ENCODE measurements at places on chromosomes 11 and 22.

GRCh38 chr11:105388006-105388405 is 221.9 kb upstream of the GRIA4 start:
- DNase-seq, result no peak

GRCh38 chr11:75663808-75664207 is 5.0 kb downstream of the MAP6 start:
- no peak for DNase-seq

DNA sequence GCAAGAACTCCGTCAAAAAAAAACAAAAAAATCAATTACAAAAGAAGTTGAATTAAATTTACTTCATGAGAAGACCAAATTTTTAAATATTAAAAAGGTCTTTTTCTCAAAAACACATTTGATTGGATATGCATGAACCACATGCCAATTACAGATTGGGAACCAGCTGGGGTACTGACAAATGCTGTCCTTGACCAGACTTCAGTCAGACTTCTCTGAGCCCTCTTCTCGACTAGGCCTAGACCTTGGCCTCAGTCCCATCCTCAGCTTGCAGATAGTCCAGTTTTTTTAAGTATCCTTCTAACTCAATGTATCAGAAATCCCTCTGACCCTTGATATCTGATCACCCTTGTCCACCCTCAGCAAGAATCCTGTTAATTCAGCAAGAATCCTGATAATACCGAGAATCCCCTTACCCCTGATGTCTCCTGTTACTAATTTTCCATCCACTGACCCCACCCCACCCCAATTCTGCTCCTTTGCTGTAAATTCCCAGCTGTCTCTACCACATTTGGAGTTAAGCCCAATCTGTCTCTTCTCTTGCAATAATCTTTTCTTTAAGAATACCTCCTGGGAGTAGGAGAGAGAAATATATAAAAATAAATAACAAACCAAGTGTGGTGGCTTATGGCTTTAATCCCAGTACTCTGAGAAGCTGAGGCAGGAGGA is 30.9 kb downstream of the OR4D9 start:
- no peak for DNase-seq

- no peak for DNase-seq
Measured at GRCh38 chr11:82815406-82815805, 81.7 kb upstream of the FAM181B start.

DNA sequence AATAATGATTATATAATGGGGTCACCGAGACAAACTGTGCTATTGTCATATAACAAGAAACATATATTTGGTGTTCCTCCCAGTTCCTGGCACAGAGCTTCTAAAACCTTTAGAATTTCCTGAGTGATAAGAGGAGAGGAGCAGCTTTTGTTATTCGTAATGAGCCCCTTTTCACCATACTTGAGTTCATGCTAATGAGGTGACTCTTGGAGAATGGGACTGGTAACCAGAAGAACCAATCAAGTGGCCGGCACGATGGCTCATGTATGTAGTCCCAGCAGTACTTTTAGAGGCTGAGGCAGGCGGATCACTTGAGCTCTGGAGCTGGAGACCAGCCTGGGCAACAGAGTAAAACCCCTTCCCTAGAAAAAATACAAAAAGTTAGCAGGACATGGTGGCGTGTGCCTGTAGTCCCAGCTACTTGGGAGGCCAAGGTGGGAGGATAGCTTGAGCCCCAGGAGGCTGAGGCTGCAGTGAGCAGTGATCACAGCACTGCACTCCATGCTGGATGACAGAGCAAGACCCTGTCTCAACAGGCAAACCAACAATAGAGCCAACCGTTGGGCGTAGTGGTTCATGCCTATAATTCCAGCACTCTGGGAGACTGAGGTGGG is 62.7 kb upstream of the FTH1 start:
- no peak for DNase-seq

DNA sequence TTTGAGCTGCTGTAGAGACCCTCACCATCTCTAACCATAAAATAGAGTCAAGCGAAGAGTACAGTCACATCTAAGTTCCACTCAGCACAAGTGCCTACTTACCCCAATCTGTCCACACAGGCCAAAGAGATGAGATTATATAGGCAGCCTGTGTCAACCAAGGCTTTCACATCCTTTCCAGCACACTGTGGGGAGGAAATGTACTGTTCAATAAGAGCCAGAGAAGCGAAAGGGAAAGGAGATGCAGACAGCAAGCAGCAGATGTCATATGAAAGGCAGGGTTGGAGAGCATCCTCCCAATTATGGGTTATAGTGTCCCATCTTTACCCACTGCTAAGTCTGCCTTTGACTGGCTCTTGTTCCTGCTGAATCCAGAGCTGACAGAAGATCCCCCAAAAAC is 16.4 kb downstream of the NRIP3 start:
- DNase-seq, result no peak

- peak; percentile 79 for DNase-seq
Measured at GRCh38 chr11:132126973-132127899, 756.8 kb downstream of the NTM start.

GRCh38 chr11:68798221-68798813 is 43.4 kb downstream of the CPT1A start:
- DNase-seq, result no peak

GRCh38 chr11:61967924-61968757 is 707 bp upstream of the FTH1 start:
- DNase-seq, result no peak

DNA sequence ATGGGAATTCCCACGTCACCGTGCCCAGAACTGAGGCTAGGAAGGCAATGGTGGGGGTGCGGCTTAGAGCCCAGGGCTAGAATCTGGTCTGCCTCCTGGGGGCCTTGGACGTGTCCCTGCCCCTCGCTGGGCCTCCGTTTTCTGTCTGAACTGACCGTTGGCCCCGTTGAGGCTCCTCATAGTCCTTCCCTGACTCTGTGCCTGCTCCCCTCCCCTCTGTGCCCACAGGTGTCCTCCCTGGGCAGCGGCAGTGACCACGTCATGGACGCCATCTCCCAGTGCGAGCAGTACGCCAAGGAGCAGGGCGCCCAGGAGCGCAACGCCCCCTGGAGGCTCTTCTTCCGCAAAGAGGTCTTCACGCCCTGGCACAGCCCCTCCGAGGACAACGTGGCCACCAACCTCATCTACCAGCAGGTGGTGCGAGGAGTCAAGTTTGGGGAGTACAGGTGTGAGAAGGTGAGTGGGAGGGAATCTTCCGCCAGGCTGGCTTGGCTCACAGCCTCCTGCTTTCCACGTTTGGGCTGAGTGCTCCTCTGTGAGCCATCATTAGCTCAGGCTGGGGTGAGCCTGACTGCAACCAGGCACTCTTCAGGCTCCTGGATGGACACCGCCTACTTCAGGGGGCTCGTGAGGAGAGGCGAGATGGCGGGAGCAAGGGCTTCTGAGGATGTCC is 63.9 kb downstream of the MYO7A start:
- DNase-seq, result no peak

GRCh38 chr22:22927196-22927887 is 39.7 kb downstream of the IGLL5 start:
- DNase-seq, result peak; percentile 7

DNA sequence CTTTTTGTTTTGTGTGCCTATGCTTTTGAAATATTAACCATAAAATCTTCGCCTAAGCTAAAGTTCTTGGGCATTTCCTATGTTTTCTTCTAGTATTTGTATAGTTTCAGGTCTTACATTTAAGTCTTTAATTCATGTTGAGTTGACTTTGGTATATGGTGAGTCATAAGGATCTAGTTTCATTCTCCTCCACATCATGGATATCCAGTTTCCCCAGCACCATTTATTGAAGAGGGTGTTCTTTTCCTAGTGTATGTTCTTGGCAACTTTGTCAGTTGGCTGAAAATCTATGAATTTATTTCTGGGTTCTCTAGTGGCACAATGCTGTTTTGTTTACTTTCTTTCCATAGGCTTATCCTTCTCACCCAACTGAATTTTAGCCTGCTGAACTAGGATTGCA is 49.0 kb downstream of the CTSC start:
- no peak for DNase-seq

DNA sequence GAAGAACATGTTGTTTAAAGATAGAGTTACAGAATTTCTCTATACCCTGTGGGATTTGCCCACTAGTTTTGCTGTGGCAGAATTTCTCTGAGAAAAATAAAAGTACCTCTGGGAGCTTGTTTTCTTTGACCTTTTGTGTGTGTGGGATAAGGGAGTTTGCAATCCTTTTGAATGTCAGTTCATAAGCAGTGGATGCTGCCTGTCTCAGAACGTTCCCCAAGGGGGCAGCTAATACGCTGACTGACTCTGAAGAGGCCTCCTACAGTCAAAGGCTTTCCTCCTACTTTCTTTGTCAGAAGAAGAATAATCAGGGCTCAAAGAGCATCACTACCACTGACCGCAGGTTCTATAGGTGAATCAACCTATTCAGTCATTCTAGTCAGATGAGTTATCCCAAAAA is 140.6 kb downstream of the AASDHPPT start:
- DNase-seq, result no peak

GRCh38 chr22:44424359-44424682 is 73.7 kb downstream of the RTL6 start:
- no peak for DNase-seq

GRCh38 chr11:67158221-67158620 is 39.2 kb downstream of the KDM2A start:
- DNase-seq, result no peak

DNA sequence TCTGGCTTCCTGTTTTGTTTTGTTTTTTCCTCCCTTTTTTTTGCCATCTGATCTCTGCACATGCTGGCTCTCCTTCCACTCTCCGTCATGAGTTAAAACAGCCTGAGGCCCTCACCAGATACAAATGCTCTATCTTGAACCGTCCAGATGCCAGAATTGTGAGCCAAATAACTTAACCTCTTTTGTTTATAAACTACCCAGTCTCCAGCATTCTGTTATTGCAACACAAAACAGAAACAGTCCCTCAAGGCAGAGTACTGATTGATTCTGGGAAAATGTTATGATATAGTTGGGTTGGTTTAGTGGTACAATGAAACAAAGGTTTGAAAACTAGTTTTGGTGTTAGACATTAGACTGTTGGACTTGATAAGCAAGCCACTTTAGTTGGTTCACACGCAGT is 1390.0 kb upstream of the RAG2 start:
- DNase-seq, result peak; percentile 90

DNA sequence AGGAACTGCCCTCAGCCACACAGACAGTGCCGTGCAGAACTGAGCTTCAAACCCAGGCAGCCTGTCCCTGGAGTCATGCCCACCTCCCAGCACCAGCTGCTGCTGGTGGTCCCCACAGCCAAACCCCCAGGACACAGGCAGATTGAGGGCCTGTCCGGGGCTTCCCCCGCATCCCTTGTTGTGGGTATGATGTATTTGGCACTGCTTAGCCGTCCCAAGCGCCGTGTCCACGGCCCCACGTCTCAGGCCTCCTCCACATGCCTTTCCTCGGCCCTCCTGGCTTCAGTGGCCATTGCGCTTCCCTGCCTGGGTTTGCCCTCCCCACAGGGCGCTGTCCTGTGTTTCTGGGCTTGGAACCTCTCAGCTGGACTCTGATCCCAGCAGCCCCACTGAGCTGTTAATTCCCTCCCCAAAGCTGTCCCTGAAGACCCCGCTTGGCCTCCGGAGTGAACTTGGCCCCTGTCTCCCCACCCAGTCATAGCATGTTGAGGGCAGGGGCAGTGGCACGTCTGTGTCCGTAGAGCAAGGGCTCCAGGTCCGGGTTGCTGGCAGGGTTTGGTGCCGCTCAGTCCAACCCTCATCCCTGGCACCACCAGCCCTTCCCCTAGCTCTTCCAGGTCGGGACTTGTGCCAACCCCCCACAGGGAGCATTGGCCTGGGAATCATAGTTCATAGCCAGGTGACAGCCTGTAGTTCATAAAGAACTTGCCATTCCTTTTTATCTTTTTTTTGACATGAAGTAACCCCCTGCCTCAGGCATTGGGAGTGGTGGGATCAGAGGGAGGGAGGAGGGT is 34.5 kb upstream of the TEF start:
- DNase-seq, result no peak

DNA sequence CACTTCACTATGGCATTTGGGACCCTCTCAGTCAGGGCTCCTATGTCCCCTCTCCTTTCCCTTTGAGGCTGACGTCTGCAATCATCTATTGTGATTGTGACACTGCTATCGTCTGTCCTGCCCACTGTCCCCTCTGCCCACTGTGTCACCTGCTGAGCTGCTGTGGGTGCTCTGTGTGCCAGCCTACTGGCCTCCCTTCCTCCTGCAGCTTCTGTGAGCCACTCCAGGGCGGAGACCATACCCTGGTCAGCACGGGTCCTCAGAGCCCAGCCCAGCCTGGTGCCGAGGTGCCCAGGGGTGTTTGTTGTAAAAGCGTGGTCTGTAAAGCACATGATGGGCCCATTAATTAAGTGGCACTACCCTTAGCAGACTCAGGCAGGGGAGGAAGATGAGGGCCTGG is 29.4 kb downstream of the MPPED1 start:
- DNase-seq, result no peak

DNA sequence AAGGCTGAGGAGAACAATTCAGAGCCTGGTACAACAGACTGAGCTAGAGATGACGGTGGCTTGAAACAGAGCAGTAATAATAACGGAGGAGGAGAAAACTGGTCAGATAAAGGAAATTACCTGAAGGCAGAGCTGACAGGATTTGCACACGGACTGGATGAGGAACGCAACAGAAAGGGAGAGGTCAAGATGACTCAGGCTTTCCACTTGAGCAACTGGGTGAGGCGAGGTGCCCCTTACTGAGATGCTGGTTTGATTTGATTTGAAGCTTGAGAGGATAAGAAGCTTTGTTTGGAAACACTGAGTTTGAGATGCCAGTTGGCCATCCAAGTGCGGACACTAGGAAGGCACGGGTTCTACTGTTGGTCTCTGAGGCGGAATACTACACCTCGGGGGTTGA is 35.4 kb upstream of the NRIP3 start:
- peak; percentile 84 for DNase-seq

- no peak for DNase-seq
Measured at GRCh38 chr22:48068323-48068885, 1306.0 kb downstream of the TBC1D22A start.

DNA sequence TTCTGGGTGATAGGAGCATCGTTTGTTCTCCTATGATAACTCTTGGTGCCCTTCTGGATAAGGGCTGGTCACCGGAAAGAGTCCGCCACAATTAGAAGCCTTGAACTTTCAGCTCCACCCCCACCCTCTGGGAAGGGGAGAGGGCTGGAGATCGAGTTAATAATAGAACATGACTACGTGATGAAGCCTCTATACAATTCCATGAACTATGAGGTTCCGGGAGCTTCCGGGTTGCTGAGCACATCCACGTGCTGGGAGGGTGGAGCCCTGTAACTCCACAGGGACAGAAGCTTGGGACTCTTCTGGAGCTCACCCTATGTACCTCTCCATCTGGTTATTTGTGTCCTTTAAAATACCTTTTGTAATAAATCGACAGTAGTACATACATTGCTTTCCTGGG is 40.3 kb downstream of the ARHGAP42 start:
- DNase-seq, result no peak

DNA sequence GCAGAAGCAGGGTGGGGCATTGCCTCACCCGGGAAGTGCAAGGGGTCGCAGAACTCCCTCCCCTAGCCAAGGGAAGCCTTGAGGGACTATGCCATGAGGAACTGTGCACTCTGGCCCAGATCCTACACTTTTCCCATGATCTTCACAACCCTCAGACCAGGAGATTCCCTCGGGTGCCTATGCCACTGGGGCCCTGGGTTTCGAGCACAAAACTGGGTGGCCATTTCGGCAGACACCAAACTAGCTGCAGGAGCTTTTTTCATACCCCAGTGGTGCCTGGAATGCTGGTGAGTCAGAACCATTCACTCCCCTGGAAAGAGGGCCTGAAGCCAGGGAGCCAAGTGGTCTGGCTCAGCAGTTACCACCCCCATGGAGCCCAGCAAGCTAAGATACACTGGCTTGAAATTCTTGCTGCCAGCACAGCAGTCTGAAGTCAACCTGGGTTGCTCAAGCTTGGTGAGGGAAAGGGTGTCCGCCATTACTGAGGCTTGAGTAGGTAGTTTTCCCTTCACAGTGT is 573.7 kb upstream of the ANO3 start:
- no peak for DNase-seq

- no peak for DNase-seq
Measured at GRCh38 chr22:25970374-25970911, 198.8 kb upstream of the SEZ6L start.
